ENCODE measurements at places on chromosomes 16 and 17. TPM values are rescaled to one million over a fixed set of nuclear protein-coding genes. Genes with fewer than 3 reads are reported as not detected.

Gene CLEC19A
- total RNA-seq = not detected

Gene SLC13A2
- not detected for total RNA-seq

Gene IRX6
- total RNA-seq = not detected

Gene KIF2B
- not detected for total RNA-seq

Gene CD300A
- not detected for total RNA-seq

Gene CDH8
- total RNA-seq = 9.5 TPM

Gene KRTAP1-5
- total RNA-seq = not detected

Gene NDRG4
- total RNA-seq = 25.6 TPM

Gene SCGB1C2
- total RNA-seq = not detected

Gene TBC1D16
- total RNA-seq = 48.4 TPM

Data from smooth muscle cell of the coronary artery (primary cell).